K562 (cell line): ENCODE measurements at places on chromosomes 3 and 15. TPM values are rescaled to one million over a fixed set of nuclear protein-coding genes. Genes with fewer than 3 reads are reported as not detected.
A peak's percentile ranks its signal among the peaks of the same experiment; 100 is the strongest.

The CKMT1B gene
- 6.0 and 7.3 TPM in 2 replicates for polyA plus RNA-seq

The ANKUB1 gene
- polyA plus RNA-seq = not detected in 2 replicates

GRCh38 chr15:73687351-73687750, 3.2 kb downstream of the CD276 start:
- no peak for DNase-seq

The APEH gene
- polyA plus RNA-seq = 111 and 122 TPM in 2 replicates

DNA sequence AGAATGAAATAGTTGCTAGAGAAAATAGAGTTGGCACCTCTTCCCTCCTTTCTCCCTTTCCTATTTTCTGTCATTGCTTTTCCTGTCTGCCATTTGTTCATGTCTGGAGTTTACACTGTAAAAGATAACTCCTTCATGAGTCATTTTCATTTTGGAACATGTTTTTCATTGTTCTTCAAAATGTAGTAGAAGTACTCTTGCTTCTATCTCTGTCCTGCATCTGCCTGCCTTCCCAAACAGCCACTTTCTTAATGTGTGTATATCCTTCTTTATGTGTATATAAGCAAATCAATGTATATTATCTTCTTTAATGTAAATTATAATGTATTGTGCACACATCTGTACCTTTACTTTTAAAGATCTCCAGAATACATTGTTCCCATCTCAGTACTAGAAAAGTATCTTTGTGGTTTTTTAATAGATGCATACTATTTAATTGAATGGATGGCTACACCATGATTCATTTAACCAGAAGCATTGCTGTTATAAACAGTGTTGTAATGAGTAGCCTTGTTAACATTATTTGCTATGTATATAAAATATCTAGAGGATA, 41.1 kb downstream of the TSC22D2 start:
- DNase-seq = peak; percentile 34

- peak; percentile 74 for DNase-seq
These were observed at the start of gene ADPRH for GRCh38 chr3:119579366-119580066. TSS of gene ADPRH (plus strand) at chr3:119579492. CDS start at chr3:119582170, 2,678 bp downstream.

GRCh38 chr3:134149286-134149685, 101.4 kb downstream of the RYK start:
- no peak for DNase-seq

DNA sequence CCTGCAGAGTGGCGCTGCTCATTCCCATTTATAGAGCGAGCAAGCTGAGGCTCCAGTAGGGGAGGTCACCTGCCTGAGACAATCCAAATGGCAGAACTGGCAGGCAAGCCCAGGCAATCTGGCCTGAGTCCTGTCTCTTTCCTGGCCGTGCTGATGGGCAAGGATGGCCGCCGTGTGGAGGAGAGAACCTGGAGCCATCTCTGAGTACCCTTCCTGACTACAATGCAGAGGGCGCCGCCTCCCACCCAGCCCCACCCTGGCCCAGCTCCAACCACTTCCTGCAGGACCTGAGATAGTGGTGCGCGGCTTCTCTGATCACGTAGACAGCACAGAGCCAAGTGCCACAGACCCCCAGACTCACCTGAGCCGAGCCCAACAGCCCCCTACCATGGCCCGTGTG, 7.0 kb downstream of the TLR9 start:
- DNase-seq = peak; percentile 52

GRCh38 chr3:157394411-157394810, 42.2 kb upstream of the PTX3 start:
- no peak for DNase-seq

The IL16 gene
- 15.0 and 18.8 TPM in 2 replicates for polyA plus RNA-seq

GRCh38 chr15:40279437-40280141, 3.3 kb downstream of the ANKRD63 start:
- peak; percentile 79 for DNase-seq

- no peak for DNase-seq
These were observed 504.0 kb downstream of the UNC13C start for GRCh38 chr15:54482251-54482650.

DNA sequence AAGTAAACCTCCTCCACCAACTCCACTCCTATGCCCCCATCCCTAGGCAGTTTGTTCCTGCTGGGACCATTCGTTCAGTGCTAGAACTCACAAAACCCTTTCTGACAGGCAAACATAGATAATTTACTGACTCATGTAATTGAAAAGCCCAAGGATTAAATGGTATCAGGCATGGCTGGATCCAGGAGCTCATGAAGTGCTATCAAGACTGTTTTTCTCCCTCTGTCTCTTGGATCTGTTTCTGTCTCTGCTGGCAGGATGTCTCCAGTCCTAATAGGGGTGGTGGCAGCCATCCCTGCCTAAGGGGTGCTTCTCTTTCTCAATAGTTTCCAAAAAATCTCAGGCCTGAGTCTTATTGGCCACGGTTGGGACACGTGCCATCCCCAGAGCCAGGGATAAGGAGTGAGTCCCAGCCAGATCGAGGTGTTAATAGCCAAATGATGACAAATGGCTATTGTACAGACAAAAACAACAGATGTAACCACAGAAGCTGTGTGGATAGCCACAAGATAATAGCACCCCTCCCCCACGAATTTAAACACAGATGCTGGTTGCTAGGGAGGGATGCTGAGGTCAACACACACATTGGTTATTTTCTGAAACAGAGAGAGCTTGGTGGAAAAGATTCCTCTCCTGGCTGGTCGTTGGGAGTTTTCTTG, 168.6 kb downstream of the SHQ1 start:
- no peak for DNase-seq

- no peak for DNase-seq
These were observed 138.6 kb downstream of the TBL1XR1 start for GRCh38 chr3:177058648-177059047.

DNA sequence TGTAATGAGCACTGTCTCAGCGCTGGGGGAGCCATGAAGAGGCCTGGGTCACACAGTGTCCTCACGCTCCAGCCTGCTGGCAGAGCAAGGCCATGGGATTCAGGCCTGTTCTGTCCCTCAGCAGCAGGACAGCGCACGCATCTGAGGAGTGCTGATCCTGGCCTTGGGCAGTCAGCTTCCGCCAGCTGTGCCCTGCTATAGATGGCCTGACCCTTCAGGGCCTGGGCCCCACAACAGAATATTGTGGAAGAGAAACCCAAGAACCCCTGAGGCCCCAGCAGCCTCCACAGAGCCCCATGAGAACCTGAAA, 78.6 kb downstream of the SRGAP3 start:
- DNase-seq = no peak

DNA sequence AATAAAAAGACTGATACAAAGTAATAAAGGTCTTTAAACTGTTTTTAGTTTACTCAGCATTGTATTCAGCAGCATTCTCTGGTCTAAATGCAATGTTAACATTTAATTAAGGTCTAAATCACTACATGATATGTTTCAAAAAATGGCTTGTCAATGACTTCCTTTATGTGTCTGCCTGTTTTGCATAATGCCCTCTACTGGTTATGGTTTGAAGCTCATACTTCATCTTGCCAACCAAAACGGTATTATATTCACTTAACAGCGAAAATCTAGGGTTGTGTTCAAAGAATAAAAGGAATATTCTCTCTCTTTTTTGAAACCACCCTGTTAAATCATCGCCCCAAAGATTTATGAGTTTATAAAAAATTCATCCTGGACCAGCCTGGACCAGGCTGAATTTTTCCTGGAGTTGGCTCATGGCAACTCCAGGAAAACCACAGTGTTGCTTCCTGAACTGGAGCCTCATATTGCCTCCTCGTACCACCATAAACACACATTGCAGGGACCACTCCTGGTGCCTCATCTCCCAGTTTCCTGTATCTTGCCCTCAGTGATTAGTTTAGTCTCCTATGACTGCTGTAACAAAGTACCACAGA, 6.7 kb upstream of the NCEH1 start:
- DNase-seq = no peak

DNA sequence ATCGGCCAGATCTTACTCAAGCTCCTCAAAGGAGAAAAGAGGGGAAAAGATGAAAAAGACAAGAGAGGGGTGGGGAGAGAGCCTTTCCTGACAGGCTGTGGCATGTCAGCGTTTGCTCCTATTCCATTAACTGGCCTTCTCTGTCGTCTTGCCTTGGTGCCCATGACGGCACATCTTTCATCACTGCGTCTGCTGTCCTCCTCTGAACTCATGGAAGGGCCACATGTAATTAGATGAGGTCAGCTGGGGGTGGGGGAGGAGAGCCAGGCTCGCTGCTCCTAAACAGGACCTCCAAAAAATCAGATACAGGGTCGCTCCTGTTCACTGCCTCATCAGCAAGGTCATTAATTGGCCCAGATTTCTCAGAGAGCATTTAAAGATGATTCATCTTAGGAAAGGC, 49.7 kb downstream of the LRTM1 start:
- DNase-seq = no peak

GRCh38 chr3:141386611-141387111, 18.4 kb downstream of the ZBTB38 start:
- DNase-seq = no peak

GRCh38 chr15:37819191-37819590, 115.2 kb upstream of the TMCO5A start:
- DNase-seq = no peak

The SLC4A7 gene
- 3.3 and 5.6 TPM in 2 replicates for polyA plus RNA-seq

DNA sequence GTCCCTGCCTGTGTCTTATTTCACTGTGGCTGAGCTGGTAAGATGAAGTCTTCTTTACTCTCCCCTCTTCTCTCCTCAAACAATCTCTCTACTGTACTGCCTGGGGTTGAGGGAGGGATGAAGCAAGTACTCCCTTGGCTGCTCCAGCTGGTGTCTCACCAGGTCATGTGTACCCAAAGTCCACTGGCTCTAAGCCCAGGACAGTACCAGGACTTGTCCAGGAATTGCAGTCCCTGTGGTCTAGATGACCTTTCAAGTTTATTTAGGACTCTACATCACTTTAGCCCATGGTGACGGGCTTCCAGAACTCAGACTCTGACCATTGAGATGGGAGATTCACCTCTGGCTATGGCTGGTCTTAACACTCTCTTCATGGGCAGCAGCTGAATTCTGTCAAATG, 17.5 kb upstream of the SLC27A2 start:
- DNase-seq = no peak

DNA sequence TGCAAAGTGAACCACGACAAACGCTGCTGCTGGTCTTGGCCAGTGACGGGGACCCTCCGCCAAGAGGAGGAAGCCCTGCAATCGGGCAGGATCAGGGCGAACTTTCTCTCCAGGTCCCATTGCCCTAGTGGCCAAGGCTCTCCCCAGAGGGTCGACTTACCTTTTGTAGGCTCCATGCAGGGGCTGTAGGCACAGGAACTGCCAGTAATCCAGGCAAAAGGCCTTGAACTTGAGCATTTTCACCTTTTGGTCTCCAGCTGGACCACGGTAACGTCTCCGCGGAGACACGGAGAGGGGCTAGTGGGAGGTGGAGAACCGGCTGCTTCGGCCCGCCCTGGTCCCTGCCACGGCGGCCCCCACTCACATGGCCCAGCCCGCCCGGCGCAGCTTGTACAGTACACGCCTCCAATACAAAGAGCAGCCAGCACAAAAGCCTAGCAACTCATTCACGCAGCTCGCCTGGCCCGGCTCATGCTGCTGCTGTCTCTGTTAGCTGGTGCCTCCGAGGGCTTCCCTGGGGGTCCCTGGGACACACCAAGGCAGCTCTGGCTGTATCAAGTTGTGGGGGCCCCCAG, 31.0 kb downstream of the IQSEC1 start:
- no peak for DNase-seq

GRCh38 chr3:156792945-156793344, 33.2 kb upstream of the LEKR1 start:
- DNase-seq = no peak

The PGBD4 gene
- polyA plus RNA-seq = 2.7 and 3.2 TPM in 2 replicates

DNA sequence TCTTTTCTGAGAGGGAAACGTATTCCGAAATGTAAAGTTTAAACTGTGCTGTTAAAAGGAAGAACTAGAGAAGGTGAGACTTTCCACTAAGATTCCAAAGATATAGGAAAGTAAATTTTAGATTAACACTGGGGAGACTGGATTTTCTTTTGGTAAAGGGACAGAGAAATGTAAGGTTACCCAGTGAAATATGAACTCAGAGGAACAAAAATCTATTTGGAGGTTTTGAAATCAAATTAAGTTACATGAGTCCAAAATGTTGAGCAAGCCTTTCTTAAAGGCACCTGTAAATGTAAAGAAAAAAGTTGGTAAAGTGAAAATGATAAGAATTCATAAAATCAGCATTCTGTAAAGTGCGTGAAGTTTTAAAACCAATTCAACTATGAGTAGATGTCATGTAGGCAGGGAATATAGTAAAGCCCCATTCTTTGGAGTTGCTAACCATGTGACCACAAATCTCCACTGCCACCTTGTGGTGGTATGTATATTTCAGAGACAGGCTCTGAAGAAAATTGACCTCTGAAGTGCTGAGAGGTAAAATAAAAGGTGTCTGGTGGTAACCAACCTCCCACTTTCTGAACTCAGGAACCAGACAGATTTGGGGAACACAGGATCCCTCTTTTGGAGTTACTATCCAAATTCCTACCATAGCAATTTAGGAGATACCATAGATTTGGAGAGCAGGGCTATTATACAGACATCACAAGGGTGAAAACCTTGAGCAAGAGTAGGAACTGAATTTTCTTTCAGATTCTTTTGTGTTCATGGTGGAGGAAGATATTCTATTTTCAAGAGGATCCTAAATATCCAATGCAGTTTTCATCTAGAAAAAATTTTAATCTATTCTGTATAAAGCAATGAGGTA, 215.3 kb downstream of the ROBO2 start:
- peak; percentile 73 for DNase-seq

GRCh38 chr3:117486719-117487716, 777.4 kb downstream of the TUSC7 start:
- no peak for DNase-seq

DNA sequence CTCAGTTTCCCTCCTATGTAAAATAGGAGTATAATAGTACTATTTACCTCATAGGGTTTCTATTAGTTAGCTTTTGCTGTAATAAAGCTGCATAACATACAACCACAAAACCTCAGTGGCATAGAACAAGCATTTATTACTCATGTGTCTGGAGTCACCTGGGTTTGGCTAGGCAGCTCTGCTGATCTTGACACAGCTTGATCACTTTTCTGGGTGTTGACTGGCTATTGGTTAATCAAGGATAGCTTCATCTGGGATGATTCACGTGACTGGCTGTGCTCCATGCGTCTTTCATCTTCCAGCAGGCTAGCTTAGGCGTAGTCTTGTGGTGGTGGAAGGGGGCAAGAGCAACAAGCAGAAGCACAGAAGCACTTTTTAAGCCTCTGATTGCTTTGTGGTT, 112.6 kb downstream of the SQOR start:
- DNase-seq = no peak

The GRM2 gene
- not detected in 2 replicates for polyA plus RNA-seq

The CCDC39 gene
- polyA plus RNA-seq = not detected in 2 replicates

- no peak for DNase-seq
These were observed 14.9 kb downstream of the TMOD2 start for GRCh38 chr15:51766341-51766740.

The KNL1 gene
- 16.5 and 52.8 TPM in 2 replicates for polyA plus RNA-seq

The FEZF2 gene
- not detected in 2 replicates for polyA plus RNA-seq

The MYO5C gene
- not detected in 2 replicates for polyA plus RNA-seq
